ENCODE measurements at places on chromosomes 12 and 14.

DNA sequence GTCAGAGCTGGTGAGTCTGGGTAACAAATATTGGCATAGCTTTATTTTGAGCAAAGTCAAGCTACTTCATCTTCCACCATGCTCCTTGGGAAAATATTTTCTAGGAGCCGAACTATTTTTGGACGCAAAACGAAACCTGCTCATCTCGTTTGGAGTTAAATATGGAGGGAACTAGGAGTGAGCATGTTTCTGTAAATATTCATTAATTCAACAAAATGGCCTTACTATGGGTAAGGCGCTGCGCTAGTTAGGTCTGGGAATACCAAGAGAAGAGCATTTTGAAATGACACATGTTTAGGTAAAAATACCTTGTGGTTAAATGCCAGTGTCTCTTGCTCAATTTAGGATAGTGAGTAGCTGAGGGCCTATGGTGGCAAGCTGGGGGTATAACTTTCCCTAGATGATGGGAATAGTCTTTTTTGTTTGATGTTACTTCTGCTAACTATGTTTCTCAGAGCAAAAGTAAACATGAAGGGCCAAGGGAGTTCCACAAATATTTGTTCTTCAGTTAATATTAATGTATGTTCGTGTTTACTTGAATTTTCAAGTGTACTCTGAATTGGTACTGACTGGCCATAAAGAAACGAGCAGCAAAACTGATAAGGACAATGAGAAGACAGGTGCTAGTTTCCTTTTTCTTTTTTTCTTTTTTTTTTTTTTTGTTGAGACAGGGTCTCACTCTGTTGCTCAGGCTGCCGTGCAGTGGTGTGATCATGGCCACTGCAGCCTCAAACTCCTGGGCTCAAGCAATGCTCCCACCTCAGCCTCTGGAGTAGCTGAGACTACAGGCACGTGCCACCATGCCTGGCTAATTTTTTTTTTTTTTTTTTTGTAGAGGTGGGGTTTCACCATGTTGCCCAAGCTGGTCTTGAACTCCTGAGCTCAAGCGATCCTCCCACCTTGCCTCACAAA is 77.7 kb downstream of the MAP1LC3B2 start:
- H3K36me3 ChIP-seq: no peaks in the 10 kb centered on the region
- H3K27ac ChIP-seq: no peak overlapping the region
- no peaks in the 10 kb centered on the region for H3K27me3 ChIP-seq

GRCh38 chr14:75406856-75407255 is 21.0 kb upstream of the JDP2 start:
- no peaks in the 10 kb centered on the region for H3K27me3 ChIP-seq
- H3K27ac ChIP-seq: no peak overlapping the region
- H3K36me3 ChIP-seq: no peaks in the 10 kb centered on the region
- no peak for DNase-seq
- no peak overlapping the region for H3K4me3 ChIP-seq

DNA sequence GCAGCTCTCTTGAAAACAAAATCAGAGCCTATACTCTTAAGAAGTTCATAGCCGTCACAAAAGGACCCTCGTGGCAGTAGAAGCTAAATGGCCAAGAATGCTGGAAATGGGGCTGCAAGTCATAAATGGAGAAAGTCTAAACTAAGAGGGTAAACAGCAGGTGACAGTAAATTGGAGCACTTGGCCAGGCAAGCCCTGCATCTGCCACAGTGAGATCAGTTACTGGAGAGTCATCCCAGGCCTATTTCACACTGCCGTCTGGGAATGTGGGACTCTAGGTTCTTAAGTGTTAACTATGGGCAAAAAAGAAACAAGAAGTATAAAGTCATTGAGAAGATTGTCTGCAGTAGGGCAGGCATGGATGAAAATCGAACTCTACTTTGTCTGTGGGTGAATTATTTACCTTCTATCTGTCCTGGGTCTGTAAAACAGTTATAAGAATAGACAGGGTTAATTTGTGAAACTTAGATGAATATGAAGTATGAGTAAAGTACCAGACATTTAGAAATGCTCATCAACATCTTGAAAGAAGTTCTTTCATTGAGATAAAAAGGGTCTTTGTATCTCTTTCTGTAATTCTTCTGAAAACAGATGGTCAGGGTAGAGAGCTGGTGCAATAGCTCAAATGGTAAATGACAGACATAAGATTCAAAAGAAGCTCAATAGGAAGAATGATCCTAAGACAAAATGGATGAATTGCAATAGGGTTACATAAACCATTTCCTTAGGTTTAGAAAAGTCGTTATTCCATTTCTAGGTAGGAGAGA is 792.5 kb downstream of the DIO2 start:
- no peak overlapping the region for H3K27ac ChIP-seq
- H3K4me1 ChIP-seq: no peaks in the 10 kb centered on the region
- no peaks in the 10 kb centered on the region for H3K27me3 ChIP-seq
- no peak for DNase-seq

- H3K36me3 ChIP-seq: no peaks in the 10 kb centered on the region
- H3K27ac ChIP-seq: peak overlapping the region; percentile 69
- no peaks in the 10 kb centered on the region for H3K27me3 ChIP-seq
- H3K4me1 ChIP-seq: no peaks in the 10 kb centered on the region
- DNase-seq: peak; percentile 66
- no peak overlapping the region for H3K4me3 ChIP-seq
Observed at GRCh38 chr14:93994919-93995682, 2.0 kb upstream of the CCDC197 start.

- H3K4me1 ChIP-seq: peaks cover 47% of the 10 kb centered on the region
- H3K27me3 ChIP-seq: no peaks in the 10 kb centered on the region
- no peaks in the 10 kb centered on the region for H3K36me3 ChIP-seq
- DNase-seq: no peak
- H3K4me3 ChIP-seq: no peak overlapping the region
Observed at GRCh38 chr12:106113042-106113441, 25.7 kb downstream of the NUAK1 start.

- H3K27me3 ChIP-seq: no peaks in the 10 kb centered on the region
- no peak overlapping the region for H3K27ac ChIP-seq
- no peak for DNase-seq
- H3K4me3 ChIP-seq: no peak overlapping the region
- H3K36me3 ChIP-seq: no peaks in the 10 kb centered on the region
Observed at GRCh38 chr12:46722394-46723185, 103.2 kb downstream of the SLC38A4 start.

DNA sequence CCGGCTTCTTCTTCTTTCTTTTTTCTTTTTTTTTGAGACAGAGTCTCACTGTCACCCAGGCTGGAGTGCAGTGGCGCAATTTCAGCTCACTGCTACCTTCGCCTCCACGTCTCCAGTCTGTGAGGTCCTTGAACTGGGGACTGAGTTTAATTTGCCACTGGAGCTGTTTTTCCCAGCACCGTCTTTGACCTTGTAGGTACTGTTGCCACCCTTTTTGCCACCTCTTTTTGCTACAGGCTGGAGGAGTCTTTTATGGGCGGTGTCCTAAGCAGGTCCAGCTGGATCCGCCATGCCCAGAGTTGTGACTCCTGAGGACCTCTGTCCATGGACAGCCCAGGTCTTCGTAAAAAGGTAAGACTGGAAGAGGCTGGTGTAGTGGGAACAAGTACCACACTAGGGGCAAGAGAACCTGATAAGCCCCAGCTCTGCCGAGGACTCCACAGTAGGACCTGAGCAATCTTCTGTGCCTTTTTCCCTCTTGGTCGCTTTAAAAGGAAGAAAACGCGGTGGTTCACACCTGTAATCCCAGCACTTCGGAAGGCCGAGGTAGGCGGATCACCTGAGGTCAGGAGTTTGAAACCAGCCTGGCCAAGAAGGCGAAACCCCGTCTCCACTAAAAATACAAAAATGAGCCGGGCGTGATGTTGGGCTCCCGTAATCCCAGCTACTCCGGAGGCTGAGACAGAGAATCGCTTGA is 946 bp downstream of the RNU4-2 start:
- peak overlapping the region; percentile 98 for H3K27ac ChIP-seq
- no peaks in the 10 kb centered on the region for H3K36me3 ChIP-seq
- no peaks in the 10 kb centered on the region for H3K4me1 ChIP-seq
- DNase-seq: no peak
- no peaks in the 10 kb centered on the region for H3K27me3 ChIP-seq
- peak overlapping the region; percentile 7 for H3K4me3 ChIP-seq

- H3K27ac ChIP-seq: no peak overlapping the region
- no peaks in the 10 kb centered on the region for H3K27me3 ChIP-seq
- H3K4me3 ChIP-seq: no peak overlapping the region
- no peak for DNase-seq
Observed at GRCh38 chr14:87745507-87746118, 247.4 kb downstream of the GALC start.

GRCh38 chr14:22551605-22551997 is 37.4 kb downstream of the DAD1 start:
- H3K27me3 ChIP-seq: no peaks in the 10 kb centered on the region
- H3K4me3 ChIP-seq: no peak overlapping the region
- H3K27ac ChIP-seq: no peak overlapping the region
- no peaks in the 10 kb centered on the region for H3K36me3 ChIP-seq
- DNase-seq: no peak

- DNase-seq: no peak
- no peaks in the 10 kb centered on the region for H3K36me3 ChIP-seq
- no peaks in the 10 kb centered on the region for H3K27me3 ChIP-seq
- H3K4me3 ChIP-seq: no peak overlapping the region
Observed at GRCh38 chr12:2414810-2415567, 362.2 kb downstream of the CACNA1C start.

- H3K4me3 ChIP-seq: no peak overlapping the region
- DNase-seq: no peak
- H3K4me1 ChIP-seq: no peaks in the 10 kb centered on the region
- H3K27me3 ChIP-seq: no peaks in the 10 kb centered on the region
- H3K27ac ChIP-seq: no peak overlapping the region
- H3K36me3 ChIP-seq: no peaks in the 10 kb centered on the region
Observed at GRCh38 chr14:69413483-69413882, 15.0 kb downstream of the SLC39A9 start.

GRCh38 chr12:104187446-104188155 is 28.0 kb upstream of the TXNRD1 start:
- no peak overlapping the region for H3K4me3 ChIP-seq
- H3K27me3 ChIP-seq: no peaks in the 10 kb centered on the region
- DNase-seq: no peak
- no peak overlapping the region for H3K27ac ChIP-seq
- H3K36me3 ChIP-seq: no peaks in the 10 kb centered on the region

DNA sequence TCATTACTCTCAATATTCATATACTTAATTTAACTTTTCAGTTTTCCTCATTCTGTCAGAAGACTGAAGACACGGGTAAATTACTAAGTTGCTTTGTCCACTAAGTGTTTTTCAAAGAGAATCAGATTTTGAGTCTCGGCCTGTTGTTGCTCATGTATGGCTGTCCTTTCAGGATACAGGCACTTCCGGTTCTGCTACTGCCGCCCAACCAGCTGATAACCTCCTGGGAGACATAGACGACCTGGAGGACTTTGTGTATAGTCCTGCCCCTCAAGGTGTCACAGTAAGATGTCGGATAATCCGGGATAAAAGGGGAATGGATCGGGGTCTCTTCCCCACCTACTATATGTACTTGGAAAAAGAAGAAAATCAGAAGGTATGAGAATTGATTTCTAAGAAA is 28.3 kb upstream of the TEAD4 start:
- H3K4me1 ChIP-seq: no peaks in the 10 kb centered on the region
- no peak overlapping the region for H3K27ac ChIP-seq
- no peaks in the 10 kb centered on the region for H3K27me3 ChIP-seq
- no peak overlapping the region for H3K4me3 ChIP-seq
- no peaks in the 10 kb centered on the region for H3K36me3 ChIP-seq

- DNase-seq: peak; percentile 93
- H3K27ac ChIP-seq: peak overlapping the region; percentile 96
- no peaks in the 10 kb centered on the region for H3K36me3 ChIP-seq
- H3K4me1 ChIP-seq: peaks cover 10% of the 10 kb centered on the region
- no peaks in the 10 kb centered on the region for H3K27me3 ChIP-seq
Observed at GRCh38 chr12:103858953-103859601, 18.0 kb upstream of the NT5DC3 start.

DNA sequence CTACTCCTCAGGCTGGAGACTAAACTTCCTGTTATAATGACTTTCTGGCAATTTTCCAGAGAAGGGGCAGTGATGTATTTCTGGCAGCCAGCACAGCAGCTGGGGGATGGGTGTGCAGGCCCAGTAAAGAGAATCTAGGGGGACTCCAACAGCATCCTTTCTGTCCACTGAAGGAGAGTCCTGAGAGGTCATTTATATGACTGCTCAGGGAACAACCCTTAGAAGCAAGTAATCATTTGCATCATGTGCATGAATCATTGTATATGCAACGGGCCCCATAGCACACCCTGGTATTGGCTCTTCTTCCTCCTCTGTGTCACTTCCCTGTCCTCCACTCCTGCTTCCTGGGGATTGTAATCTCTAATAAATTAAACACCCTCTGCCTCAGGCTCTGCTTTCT is 493.8 kb downstream of the RPS29 start:
- H3K36me3 ChIP-seq: no peaks in the 10 kb centered on the region
- no peak overlapping the region for H3K27ac ChIP-seq
- no peak overlapping the region for H3K4me3 ChIP-seq
- H3K4me1 ChIP-seq: no peaks in the 10 kb centered on the region
- no peaks in the 10 kb centered on the region for H3K27me3 ChIP-seq

DNA sequence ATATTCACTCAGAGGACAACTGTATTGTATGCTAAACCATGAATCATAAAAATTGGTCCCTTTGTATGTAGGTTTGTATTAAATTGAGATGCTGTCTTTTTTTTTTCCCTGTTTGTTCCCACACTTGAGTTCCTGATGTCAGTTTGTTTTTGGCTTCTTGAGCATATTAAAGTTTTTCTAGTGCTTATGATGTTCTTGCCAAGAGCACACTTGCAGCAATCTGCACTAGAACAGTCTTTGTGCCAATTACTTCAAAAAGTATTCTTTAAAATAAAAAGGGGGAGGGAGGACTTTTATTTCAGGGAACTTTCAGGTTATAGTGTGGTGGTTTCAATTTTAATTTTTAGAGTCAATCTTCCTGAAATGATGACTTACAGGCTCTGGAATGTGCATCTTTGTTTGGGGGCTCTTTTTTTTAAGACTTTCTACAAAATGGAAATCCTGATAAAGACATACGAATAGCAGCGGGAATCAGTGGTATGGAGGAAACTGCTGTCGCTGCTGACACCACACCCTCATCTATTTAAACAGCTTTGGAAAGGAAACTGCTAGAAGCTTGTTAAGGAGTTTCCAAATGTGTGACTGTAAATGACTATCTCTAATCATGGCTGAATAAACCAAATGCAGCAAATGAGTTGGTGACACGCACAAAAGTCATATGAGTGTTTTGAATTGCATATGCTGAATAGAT is 188.6 kb downstream of the EGLN3 start:
- no peaks in the 10 kb centered on the region for H3K27me3 ChIP-seq
- H3K36me3 ChIP-seq: no peaks in the 10 kb centered on the region
- H3K4me1 ChIP-seq: no peaks in the 10 kb centered on the region
- DNase-seq: no peak
- no peak overlapping the region for H3K27ac ChIP-seq

DNA sequence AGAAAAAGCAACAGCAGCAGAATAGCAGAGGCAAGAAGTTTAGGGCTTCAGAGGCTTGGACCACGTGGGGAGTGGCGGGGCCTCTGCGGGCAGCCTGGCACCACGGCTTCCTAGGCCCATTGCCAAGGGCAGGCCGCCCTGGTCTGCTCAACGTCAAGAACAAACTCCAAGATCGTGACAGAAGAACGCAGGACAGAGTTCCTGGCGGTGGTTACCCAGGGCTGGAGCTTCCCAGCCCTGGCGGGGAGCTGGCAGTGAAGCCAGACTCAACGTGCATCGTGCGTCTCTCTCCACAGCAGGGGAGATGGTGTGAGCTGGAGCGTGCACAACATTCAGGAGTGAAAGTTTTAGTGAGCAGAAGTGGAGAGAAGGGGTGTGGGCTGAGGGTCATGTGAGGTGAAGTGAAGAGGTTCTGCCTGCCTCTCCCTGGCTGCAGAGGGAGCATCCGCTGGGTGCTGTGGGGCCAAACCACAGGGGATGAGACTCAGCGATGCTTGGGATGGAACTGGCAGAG is 13.9 kb upstream of the CACNA2D4 start:
- H3K4me1 ChIP-seq: peaks cover 5% of the 10 kb centered on the region
- H3K4me3 ChIP-seq: no peak overlapping the region
- no peaks in the 10 kb centered on the region for H3K27me3 ChIP-seq
